ENCODE measurements at places on chromosomes 2 and 18.

DNA sequence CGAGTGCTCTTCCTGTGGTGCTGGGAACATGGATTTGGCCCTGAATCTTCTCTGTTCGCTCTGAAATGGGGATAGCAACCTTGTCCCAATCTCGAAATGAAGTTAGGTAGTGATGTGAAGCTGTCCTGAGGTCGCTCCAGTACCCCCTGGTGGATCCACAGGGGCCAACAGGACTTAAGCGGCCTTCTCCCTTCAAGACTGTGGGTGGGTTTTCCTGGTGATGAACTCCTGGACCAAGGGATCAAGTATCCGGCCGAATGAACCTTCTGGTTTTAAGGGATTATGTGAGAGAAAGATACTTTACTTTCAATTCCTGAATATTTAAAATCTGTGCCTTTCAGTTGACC lies 156.5 kb downstream of the NAPG start:
- DNase-seq: no peak

DNA sequence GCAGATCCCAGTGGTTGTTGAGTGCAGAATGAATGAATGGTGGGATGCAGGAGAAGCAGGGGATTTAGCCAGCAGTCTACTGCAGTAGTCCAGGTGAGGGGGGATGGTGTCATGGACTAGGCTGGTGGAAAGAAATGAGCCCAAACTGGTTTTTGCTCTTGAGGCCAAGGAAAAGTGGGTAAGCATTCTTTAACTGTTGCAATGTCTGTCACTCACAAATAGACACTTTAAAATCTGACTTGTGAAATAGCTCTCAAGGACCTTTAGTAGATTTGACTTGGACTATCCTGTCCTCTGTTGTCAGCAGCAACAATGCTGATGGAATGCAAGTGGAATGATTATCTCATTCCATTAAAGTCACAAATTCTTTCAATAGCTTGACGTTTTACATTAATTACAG lies 37.5 kb upstream of the STK17B start:
- no peak for DNase-seq

- no peak for DNase-seq
Measured at GRCh38 chr2:206958261-206958660, 18.9 kb downstream of the CPO start.

- no peak for DNase-seq
Measured at GRCh38 chr2:15460112-15460620, 101.0 kb downstream of the NBAS start.

GRCh38 chr2:174573621-174574081 lies 24.0 kb downstream of the WIPF1 start:
- DNase-seq: no peak

DNA sequence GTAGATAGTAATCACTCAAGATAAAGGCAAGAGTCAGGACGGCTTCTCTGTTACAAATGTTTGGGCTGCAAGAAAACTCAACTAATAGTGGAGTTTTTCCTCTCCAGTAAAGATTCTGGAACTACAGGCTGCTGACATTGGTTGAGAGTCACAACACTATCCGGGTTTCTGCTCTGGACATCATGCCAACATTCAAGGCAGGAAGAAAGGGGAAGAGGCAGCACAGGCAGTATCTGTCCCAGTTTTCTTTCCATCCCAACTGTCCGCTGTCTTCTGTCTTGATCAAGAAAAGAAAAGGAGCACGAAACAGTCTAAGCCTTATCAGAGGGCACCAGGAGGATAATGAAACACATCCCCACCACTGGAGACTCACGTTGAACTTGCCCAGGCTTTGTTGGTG lies 132.1 kb downstream of the MAIP1 start:
- no peak for DNase-seq

DNA sequence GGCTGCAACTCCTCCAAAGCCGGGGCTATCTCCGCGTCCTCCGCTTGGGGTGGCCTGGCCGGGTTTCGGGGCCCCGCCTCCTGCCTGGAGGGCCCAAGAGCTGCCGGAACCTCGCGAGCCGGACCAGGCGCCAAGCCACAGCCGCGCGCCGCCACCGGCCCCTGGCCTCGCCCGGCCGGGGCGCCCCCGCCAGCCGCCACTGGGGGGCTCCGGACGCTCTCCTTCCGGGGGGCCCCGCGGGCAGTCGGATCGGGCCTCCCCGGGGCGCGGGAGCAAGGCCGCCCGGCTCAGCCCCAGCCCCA lies 17.4 kb upstream of the HAAO start:
- DNase-seq: peak; percentile 92

- DNase-seq: no peak
Measured at GRCh38 chr2:10195278-10196109, 73.0 kb downstream of the RRM2 start.

DNA sequence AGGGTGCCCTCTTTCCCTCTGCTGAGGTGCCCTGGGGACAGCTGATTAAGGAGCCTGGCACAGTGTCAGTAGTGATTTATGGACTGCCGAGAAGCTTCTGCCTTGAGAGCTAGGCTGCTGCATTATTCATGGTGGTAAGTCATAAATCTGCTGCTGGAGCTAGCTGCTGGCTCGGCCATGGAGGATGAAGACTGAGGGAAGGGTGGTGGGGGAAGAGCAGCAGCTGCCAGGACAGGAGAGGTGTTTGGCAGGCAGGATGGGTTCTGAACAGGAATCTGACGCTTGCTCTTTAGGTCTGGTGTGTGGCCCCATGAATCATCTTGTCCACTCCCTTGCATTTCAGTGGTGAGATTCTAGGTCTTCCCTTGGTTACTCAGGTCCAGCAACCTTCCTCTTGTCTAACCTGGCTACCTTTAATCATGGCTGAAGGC lies 296.3 kb downstream of the DYSF start:
- no peak for DNase-seq

GRCh38 chr2:237482485-237482884 lies 4.6 kb upstream of the MLPH start:
- DNase-seq: no peak

- DNase-seq: no peak
Measured at GRCh38 chr2:199742884-199743283, 108.1 kb downstream of the FTCDNL1 start.

- DNase-seq: no peak
Measured at GRCh38 chr18:59917422-59917821, 17.6 kb downstream of the PMAIP1 start.

GRCh38 chr2:45498661-45499550 lies 112.2 kb downstream of the SRBD1 start:
- no peak for DNase-seq

DNA sequence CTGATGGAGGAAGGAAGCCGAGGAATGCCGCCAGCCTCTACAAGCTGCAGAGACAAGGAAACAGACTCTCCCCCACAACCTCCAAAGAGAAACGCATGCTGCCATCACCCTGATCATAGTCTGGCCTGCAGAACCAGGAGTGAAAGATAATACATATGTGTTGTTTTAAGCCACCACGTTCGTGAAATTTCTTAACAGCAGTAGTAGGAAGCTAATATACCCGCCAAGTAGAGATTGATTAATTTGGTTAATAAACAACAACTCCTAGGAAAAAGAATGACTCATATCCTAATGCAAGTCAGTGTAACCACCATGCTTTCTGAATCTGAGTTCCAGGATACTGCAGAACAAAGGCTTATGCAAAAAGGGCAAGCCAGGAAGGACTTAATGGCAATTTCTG lies 36.6 kb downstream of the LONRF2 start:
- no peak for DNase-seq

DNA sequence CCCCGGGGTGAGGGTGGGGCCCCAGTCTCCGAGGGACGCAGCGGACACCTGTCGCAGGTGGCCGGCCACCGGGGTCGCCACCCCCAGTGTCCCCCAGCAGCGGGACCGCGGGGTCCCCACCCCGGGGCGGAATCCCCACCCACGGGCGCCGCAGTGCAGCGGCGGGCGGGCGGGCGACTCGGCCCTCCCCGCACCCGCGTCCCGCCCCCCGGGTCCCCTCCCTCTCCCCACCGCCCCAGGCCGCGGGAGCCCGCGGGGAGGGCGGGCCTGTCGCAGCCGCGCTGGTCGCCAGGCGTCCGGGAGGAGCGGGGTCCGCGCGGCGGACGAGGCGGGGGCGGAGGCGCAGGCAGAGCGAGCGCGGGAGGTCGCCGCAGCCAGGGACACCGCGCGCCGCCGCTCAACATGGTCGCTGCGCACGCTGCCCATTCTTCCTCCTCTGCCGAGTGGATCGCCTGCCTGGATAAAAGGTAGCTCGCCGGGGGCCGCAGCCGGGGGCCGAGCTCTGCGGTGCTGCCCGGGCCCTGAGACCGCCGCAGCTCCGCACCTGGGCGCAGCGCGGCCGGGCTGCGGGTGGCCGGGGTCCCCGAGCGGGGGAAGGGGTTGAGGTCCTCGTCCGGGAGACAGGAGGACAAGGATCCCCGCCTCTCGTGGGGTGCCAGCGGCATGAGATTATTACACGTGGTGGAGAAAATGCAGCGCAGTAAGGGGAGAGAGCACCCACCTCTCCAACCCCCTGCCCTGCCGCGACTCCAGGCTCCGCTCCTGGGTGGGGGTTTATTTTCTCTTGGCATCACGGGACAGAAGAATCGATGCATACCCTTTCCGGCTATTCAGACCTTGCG lies at the start of gene RAPGEF4:
RAPGEF4 (plus strand) TSS at position 264 of the 842 bp plus-strand sequence; CDS start at position 403, 139 bp downstream.
- DNase-seq: no peak

DNA sequence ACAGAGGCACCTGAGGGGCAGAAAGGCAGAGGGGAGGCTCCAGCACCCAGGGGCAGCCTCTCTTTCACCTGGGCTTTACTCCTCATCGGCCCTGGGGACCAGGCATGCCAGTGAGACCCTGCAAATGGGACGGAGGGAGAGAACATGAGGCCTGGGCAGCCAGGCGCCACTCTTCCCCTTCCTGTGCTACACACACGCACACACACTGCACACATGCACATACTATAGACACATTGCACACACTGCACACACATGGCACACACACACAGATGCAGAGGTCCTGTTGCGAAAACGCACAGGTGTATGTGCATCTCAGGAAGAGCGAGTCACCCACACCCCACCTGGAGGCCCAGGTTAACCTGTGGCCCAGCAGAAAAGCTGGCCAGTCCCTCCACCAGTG lies 3.4 kb upstream of the RAB6D start:
- DNase-seq: no peak

- DNase-seq: no peak
Measured at GRCh38 chr18:60100778-60101177, 201.0 kb downstream of the PMAIP1 start.

DNA sequence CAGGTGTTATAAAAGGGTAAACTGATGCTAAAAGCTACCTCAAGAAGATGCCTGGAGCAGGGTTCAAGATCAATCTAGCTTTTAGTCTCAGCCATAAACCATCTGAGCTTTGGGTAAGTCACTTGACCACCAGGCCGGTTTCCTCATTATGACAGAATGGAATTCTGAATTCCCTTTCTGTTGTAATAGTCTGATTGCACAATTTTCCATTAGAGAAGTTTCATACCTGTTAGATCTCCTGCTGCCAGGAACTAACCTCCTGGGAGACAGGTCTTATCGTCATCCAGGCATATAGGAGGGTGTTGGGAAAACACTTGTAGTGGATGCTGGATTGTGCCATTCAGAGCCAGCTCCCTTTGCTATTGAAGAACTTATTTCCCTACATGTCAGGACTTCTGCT lies 272.5 kb downstream of the TDRD15 start:
- no peak for DNase-seq

- no peak for DNase-seq
Measured at GRCh38 chr2:143133783-143134182, 4.6 kb downstream of the ARHGAP15 start.

- DNase-seq: no peak
Measured at GRCh38 chr2:111656894-111657293, 227.1 kb downstream of the ANAPC1 start.

- no peak for DNase-seq
Measured at GRCh38 chr18:77749089-77749488, 499.4 kb downstream of the GALR1 start.

GRCh38 chr2:8989536-8990079 lies 13.9 kb downstream of the MBOAT2 start:
- no peak for DNase-seq

- DNase-seq: no peak
Measured at GRCh38 chr2:238847841-238848690, at the start of gene TWIST2. Gene TWIST2, plus strand, starts transcription at chr2:238848085. Its CDS starts 131 bp downstream, at chr2:238848216.

DNA sequence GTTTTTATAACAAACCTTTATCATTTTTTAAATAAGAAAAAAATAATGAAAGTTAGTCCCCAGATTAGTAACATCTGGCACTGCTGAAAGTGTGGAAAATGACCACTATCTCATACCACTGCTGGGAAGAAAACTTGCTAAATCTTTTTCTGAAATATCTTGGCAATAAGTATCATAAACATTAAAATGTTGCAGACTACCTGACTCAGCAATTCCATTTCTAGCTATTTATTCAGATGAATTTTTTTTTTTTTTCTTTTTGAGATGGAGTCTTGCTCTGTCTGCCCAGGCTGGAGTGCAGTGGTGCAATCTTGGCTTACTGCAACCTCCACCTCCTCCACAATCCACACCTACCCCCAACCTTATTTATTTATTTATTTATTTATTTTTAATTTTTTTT lies 35.3 kb upstream of the SOS1 start:
- no peak for DNase-seq

DNA sequence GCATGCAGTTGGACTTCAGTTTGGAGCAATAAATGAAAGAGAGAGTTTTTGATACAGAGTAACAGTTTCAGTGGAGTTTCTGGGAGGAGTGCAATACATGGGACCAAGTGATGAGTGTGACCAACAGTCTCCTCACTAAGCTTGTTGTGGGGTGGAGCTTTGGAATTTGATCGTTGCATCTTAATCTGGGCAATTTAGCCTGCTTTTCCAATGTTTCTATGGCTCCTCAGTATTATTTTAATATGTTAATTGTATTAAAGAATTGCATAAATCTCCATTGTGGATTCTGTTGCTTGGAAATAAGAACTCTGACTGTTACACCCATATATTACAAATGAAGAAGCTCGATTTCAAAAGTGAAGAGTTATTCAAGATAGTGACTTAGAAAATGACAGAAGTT lies 446.6 kb upstream of the LRATD1 start:
- DNase-seq: no peak

DNA sequence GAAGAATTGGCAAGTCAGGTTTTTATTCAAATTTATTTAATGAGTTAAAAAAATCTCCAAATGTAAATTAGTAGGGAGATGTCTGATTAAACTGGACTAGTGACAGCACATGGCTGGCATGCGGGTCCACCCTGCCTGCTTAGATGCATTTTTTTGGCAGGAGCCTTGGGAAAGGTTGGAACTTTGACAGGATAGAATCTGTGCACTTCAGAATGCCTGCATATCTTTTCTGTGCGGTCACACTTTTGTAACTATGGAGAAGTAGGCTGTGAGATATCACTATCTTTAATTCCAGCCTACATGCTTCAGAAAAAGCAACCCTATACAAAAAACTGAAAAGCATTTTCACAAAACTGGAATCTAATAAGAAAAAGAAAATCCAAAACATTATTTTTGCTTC lies 317.8 kb downstream of the MBD2 start:
- no peak for DNase-seq

GRCh38 chr2:132948211-132948610 lies 278.2 kb upstream of the LYPD1 start:
- DNase-seq: no peak

GRCh38 chr2:30148850-30149249 lies 2.0 kb downstream of the YPEL5 start:
- DNase-seq: no peak

GRCh38 chr18:11906926-11907874 lies 917 bp downstream of the MPPE1 start:
- no peak for DNase-seq

- DNase-seq: no peak
Measured at GRCh38 chr2:44549856-44550255, 188.1 kb downstream of the CAMKMT start.

Data from caudate nucleus (tissue), 63 donors.